SHP77 (cell line): ENCODE measurements at places on chromosomes 5 and 9.

DNA sequence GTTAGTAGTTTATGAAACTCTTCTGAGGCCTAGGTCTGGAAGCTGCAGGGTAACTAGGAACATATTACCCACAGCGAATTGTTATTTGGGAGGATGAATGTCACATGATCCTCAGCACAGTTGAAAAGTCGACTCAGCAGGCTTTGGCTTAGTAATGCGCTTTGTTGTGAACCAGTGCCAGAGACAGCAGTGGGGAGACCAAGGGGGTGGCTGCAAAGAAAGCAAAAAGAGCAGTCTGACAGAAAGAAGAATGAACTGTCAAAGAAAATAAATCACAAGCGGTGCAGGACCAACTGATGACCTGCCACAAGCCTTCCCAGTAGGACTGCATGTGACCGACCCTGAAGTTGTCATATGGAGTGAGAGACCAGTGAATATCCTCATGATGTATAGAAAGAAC, 170.0 kb downstream of the CCDC171 start:
- no peak for DNase-seq

- no peak for DNase-seq
Observed at GRCh38 chr5:181189962-181190710, 14.9 kb downstream of the TRIM7 start.

GRCh38 chr9:31023847-31024246, 1360.6 kb upstream of the ACO1 start:
- no peak for DNase-seq

DNA sequence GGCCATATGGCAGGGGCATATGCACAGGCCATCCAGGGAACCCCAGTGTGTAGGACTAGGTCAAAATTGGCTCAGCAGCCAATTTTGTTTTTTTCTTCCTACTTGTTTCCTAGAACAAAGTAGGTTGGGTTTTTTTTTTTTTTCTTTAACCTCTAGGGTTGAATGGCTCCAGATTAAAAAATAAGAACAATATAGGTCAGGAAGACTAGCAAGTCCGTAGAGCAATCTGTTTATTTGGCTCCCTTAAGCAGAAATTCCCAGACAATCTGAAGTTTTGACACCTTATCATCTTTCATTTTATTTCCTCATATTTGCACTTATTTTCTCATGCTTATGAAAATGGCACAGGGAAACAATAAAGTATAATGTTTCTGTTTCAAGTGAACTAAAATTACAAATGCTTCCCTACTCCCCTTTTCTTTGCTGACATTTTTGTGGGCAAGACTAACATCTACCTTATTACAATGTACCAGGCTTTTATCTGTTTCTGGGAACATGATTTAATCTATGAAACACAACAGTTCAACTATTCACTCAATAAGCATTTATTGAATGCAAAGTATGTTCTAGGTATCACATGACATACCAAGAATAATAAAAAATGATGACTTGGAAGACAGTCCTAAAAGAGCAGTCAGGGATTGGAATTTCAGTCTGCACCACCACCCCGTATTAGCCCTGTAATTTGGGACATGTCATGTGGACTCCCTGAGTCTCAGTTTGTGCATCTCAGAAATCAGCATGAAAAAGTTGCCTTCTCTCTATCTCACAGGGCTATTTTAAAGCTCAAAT, 30.5 kb downstream of the TLR4 start:
- no peak for DNase-seq

GRCh38 chr5:150764530-150764929, 5.7 kb upstream of the DCTN4 start:
- DNase-seq: no peak

DNA sequence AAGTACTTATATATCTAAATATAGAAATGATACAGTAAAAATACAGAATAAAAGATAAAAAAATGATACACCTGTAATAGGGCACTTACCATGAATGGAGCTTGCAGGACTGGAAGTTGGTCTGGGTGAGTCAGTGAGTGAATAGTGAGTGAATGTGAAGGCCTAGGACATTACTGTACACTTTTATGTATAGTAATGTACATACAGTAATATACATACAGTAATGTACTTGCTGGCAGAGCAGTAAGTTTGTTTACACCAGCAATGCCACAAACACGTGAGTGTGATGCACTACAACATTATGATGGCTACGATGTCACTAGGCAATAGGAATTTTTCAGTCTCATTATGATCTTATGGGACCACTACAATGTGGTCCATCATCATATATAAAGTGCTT, 34.2 kb downstream of the SUSD1 start:
- DNase-seq: no peak

GRCh38 chr5:176447591-176447977, 601 bp upstream of the FAF2 start:
- no peak for DNase-seq

DNA sequence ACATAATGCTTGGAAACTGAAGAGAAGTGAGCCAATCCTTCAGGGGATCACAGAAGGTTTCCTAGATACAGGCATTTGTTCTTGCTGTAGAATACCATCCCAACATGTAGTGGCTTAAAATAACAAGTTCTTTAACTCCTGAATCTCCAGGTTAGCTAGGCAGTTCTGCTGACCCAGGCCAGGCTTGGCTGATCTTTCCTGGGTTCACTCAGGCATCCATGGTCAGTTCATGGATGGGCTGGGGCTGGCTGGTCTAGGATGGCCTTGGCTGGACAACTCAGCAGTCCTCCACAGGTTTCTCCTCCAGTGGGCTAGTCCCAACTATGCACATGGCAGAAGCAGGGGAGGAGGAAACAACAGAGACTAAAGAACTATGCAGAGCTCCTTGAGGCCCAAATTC, 37.4 kb upstream of the DENND1A start:
- no peak for DNase-seq

DNA sequence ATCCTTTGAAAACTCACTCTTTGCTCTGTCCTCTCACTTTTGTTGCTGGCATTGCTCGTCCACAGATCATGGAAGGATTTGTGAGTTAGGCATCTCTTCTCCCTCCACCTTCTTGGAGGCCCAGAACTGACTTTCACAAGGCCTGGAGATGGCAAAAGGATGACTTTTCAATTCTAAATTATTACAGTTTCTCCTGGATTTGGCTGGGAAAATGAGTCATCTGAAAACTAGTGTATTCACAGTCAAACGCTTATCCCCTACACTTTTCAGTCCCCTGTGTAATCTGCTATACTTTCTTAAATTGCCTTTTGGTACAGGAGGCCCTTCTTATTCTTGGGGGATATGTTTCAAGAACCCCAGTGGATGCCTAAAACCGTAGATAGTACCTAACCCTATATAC, 35.6 kb downstream of the ADRA1B start:
- DNase-seq: no peak

- DNase-seq: no peak
Observed at GRCh38 chr5:176553260-176554085, 4.3 kb downstream of the CDHR2 start.

DNA sequence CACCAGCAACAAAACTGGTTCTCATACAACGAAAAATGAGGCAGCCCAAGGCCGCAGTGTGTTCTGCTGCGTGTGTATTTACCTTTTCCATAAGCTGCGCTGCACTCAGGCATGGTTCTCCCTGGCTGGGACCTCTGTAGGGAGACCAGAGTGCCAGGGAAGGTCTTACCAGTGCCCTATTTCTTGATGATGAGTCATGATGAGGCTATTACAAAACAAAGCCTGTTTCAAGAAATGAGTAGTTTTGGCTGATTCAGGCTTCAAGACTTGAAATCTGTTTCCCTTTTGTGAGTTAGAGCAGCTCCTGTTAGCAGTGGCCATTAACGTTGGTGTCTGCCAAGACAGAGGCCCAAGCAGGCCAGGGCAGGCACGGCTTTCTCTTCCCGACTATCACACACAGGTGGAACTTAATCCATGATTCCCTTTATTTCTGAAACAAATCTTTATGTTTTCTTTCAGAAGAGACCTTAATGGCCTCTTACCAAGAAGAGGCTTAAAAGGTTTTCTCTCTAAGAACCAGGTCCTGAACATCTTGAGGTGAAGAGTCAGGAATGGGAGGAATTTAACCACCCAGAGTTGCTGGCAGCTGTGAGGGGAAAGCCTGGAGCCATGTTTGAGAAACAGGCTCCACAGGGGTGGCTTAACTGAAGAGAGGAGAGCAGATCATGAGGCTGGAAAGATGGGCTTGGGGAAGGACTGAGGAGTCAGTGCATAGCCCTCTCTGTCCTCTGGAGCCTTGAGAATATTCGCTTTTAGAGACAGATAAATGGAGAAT, 41.4 kb upstream of the TIFAB start:
- DNase-seq: no peak

- no peak for DNase-seq
Observed at GRCh38 chr9:131595696-131596429, 50.5 kb downstream of the PRRT1B start.

- no peak for DNase-seq
Observed at GRCh38 chr5:75711151-75711550, 6.1 kb downstream of the POC5 start.

DNA sequence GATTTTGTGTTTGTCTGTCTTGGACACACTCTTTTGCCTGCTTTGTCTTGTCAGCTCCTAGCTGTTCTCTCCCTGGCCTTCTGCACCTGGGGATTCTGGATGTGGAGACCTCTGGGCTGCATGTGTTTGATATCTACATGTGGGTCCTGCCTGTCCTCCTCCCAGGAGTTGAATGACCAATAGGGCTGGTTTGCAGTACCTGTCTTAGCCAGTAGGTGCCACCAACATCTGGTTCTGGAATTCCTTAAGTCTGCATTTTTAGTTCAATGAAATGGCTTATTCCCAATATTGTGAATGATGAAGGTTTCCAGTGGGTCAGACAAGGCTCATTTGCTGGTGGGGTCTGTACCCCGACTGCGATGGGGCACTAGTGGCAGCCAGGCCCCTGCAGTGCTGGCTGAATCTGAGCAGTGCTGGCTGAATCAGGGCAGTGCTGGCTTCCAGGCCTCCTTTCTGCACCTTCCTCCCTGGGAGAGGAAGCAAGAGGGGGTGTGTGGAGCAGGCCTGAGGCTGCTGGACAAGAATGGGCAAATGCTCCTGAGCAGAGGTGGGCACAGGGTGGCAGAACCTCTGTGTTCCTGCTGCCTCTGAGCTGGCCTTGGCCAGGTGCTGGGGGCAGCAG, 73.3 kb downstream of the RXRA start:
- no peak for DNase-seq

- no peak for DNase-seq
Observed at GRCh38 chr5:127863161-127863560, 160.0 kb downstream of the CCDC192 start.
